ENCODE measurements at places on chromosomes 7 and 10.

GRCh38 chr7:47470567-47471357, 111.1 kb downstream of the TNS3 start:
- H3K4me3 ChIP-seq: no peak overlapping the region
- H3K4me1 ChIP-seq: peaks cover 19% of the 10 kb centered on the region
- no peak overlapping the region for H3K27ac ChIP-seq
- no peak for DNase-seq
- H3K27me3 ChIP-seq: no peaks in the 10 kb centered on the region

GRCh38 chr7:2009541-2010001, 223.2 kb downstream of the MAD1L1 start:
- H3K4me3 ChIP-seq: no peak overlapping the region
- H3K27ac ChIP-seq: no peak overlapping the region
- H3K4me1 ChIP-seq: no peaks in the 10 kb centered on the region
- H3K27me3 ChIP-seq: no peaks in the 10 kb centered on the region
- peaks cover 8% of the 10 kb centered on the region for H3K36me3 ChIP-seq
- DNase-seq: peak; percentile 44

DNA sequence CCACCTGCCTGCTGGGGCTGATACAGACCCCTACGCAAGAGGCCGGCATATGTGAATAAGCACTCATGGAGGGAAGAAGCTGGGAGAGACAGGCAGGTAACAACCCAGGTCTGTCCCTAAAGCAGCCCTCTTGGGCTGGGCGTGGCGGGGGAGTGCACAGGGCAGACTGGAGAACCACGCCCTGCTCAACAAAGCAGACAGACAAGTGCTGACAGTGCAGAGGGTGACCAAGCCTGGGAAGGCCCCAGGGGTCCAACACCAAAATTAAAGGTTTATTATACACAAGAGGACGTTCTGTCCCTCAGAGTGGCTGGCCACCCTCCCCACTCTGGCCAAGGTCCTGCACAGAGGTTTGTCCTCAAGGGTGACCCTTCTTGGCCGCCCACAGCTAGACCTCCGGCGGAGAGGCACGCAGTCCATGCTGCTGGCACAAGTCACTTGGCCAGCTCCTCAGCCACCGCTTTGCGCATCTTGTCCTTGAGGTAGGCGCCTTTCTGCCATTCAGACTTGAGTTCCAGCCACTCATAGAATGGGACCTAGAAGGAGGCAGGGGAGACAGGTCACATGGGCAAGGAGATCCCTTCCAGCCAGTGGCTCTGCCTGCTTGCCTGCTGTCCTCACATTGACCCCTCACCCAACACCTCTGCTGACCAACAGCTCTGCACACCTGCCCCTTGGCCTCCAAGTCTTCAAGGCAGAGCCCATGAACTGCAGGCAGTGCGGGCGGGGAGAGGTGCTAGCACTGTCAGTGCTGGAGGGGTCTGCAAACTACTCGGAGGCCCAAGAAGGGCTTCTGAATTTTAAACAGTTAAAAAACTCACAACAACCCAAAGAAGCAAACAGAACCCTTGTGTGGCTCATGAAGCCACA, 11.4 kb upstream of the NACAD start:
- no peak overlapping the region for H3K27ac ChIP-seq
- H3K27me3 ChIP-seq: no peaks in the 10 kb centered on the region
- no peak overlapping the region for H3K4me3 ChIP-seq
- peaks cover 73% of the 10 kb centered on the region for H3K36me3 ChIP-seq
- no peaks in the 10 kb centered on the region for H3K4me1 ChIP-seq

DNA sequence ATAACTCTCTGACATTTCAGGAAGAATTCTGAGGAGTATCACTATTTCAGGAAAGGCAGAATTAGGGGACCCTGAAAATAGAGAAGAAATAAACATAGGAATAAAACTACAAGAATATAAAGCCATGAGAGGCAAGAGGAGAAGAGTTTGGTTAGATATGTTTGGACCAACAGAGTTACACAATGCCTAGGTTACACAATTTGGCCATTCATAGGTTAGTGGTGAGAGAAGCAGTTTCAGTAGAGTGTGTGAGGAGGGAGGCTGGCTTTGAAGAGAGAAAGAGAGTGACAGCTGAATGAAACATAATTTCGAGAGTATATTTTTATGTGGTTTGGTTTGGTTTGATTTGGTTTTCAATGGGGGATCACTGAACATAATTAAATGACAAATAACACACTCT, 783.2 kb upstream of the LRRN3 start:
- no peaks in the 10 kb centered on the region for H3K27me3 ChIP-seq
- H3K27ac ChIP-seq: no peak overlapping the region
- no peak overlapping the region for H3K4me3 ChIP-seq
- H3K36me3 ChIP-seq: no peaks in the 10 kb centered on the region
- H3K4me1 ChIP-seq: no peaks in the 10 kb centered on the region

DNA sequence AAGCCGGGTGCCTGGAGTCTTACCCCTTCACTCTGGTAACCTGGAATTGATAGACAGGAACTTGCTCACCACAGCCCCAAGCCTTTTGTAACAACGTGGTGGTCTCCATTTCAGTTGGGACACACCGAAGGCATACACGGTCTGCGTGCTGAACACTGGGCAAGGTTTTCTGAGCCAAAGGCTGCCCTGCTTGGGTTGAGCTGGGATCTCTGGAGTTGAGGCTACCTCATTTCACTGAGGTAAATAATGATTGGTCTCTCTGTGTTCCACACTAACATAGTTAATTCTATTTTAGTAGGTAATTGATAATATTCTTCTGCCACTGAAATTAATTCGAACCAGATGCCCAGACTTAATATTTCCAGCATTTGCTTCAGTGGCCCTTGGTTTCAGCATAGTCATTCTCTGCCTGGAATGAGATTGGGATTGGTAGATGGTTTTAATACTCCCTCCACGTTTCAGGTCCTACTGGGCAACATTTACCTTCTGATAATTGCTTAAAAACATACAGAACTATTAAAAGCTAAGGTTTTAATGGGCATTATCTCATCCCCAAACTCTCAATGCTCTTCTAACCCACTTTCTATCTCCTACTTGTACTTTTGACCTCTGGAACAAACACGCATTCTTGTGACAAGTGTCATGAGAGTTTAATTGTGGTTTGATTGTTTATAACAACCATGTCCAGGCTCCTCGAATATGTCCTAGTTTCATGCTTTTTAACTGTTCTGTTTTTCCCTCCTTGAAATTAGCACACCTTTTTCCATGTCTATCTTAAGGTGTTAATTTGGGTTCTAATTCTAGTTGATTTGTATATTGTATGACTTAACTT, 202.3 kb upstream of the KLF6 start:
- no peaks in the 10 kb centered on the region for H3K36me3 ChIP-seq
- H3K4me3 ChIP-seq: no peak overlapping the region
- no peak overlapping the region for H3K27ac ChIP-seq
- DNase-seq: no peak
- H3K27me3 ChIP-seq: no peaks in the 10 kb centered on the region

DNA sequence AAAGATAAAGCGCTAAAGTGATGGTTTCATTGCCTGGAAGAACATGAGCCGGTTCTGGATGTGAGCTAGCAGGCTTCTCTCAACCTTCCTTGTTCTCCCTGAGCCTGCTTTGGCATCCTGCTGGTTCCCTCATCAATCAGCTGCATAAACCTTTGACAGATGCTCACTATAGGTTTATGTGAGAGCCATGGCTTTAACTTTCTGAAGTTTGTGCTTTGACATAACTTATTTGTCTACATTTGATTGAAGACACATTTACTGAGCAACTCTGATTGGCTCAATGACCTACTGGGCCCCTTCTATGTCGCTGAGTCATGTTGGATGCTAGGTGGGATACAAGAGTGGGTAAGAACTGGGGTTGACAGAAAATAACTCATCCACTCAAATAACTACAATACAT, 192.0 kb downstream of the ADAM12 start:
- H3K4me3 ChIP-seq: no peak overlapping the region
- no peaks in the 10 kb centered on the region for H3K27me3 ChIP-seq
- no peak overlapping the region for H3K27ac ChIP-seq
- no peak for DNase-seq

GRCh38 chr7:7662527-7662926, 22.0 kb downstream of the UMAD1 start:
- H3K36me3 ChIP-seq: no peaks in the 10 kb centered on the region
- no peaks in the 10 kb centered on the region for H3K27me3 ChIP-seq
- no peak overlapping the region for H3K27ac ChIP-seq

GRCh38 chr10:63628526-63629362, 107.5 kb downstream of the REEP3 start:
- peaks cover 40% of the 10 kb centered on the region for H3K4me1 ChIP-seq
- peak; percentile 65 for DNase-seq
- peak overlapping the region; percentile 67 for H3K4me3 ChIP-seq
- no peaks in the 10 kb centered on the region for H3K27me3 ChIP-seq

DNA sequence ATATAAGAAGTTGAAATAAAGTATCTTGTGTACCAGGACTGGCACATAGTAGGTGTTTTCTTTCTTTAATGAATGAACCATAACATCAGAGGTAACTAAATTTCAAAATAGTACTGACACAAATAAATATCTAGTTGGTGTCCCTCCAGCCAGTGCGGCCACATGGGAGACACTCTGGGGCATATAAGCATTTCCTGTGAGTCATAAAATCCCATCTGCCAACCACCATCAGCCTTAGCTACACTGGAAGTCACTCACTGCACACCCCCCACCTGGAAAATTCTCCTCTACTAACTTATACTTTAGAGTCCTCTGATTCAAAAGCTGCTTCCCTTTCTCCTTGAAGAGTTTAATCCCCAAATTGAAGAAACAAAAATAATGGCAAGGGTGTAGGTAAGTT, 32.5 kb downstream of the DYDC1 start:
- DNase-seq: no peak
- no peaks in the 10 kb centered on the region for H3K36me3 ChIP-seq
- no peak overlapping the region for H3K4me3 ChIP-seq
- no peaks in the 10 kb centered on the region for H3K4me1 ChIP-seq
- no peak overlapping the region for H3K27ac ChIP-seq
- H3K27me3 ChIP-seq: no peaks in the 10 kb centered on the region

DNA sequence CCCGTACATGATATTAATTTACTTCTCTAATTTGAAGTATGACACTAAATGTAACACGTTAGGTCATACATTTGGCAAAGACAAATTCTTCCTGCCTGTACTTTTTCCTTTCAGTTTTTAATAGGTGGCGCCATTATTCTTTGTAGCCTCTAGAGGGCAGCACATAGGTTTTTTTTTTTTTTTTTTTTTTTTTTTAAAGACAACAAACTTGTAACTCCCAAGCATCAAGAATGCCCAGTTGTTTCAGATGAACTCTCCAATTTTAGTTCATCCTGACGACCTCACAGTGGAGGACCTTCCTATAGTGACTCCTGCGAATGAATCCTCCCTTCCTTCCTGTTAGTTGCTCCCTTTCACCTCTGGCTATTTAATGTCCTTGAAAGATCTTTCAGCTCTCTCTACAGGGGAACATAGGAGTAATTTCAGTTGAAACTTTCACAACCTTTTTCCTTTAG, 139.3 kb upstream of the HDAC9 start:
- no peak for DNase-seq
- H3K27me3 ChIP-seq: no peaks in the 10 kb centered on the region
- H3K36me3 ChIP-seq: no peaks in the 10 kb centered on the region
- H3K27ac ChIP-seq: no peak overlapping the region

DNA sequence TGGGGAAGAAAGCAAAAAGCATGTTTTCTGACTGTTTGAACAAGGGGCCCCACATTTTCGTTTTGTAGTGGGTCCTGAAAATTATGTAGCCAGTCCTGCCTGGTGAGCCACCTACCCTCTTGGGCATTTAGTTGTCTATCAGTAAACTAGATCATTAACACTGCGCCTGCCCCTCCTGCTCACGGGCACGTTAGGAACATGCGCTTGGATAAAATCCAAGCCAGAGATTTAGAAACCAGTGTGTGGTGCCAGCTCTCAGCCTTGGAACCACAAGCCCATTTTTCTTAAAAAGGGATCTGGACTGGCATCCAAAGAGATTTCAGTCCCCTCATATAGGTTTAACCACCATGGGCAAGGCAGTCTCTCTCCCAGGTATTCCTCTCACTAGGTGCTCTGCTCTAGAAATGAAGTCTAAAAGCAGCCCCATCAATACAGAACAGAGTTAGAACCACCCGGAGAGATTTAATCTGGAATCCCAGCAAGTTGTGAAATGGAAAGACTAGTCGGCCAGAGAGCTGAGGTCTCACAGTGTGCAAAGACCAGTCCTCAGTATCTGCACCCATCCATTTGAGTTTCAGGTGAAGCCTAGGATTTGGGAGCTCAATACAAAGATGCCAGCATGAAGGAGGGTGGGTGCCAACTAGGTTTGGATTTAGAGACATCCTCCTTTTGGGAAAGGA, 123.9 kb upstream of the TCF7L2 start:
- no peak overlapping the region for H3K27ac ChIP-seq
- DNase-seq: no peak
- H3K4me3 ChIP-seq: no peak overlapping the region
- no peaks in the 10 kb centered on the region for H3K36me3 ChIP-seq
- H3K27me3 ChIP-seq: no peaks in the 10 kb centered on the region

DNA sequence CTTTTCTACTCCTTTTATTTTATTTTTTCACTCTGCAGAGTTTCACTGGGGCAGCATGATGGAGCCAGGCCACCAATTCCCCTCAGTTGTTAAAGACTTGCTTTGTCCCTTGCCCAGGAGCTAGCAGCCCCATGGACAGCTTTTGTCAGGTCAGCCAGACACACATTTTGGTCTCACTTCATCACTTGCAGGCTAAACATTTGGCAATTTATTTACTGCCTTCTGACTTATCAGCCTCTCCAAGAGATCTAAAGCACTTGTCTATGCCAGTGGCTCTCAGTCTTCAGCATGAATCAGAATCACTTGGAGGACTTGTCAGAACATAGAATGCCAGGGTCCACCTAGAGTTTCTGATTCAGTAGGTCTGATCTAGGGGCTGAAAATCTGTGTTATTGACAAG, 66.4 kb upstream of the GDF10 start:
- H3K36me3 ChIP-seq: no peaks in the 10 kb centered on the region
- H3K27me3 ChIP-seq: no peaks in the 10 kb centered on the region
- peaks cover 12% of the 10 kb centered on the region for H3K4me1 ChIP-seq

GRCh38 chr7:8042796-8043535, 74.4 kb downstream of the GLCCI1 start:
- H3K4me1 ChIP-seq: no peaks in the 10 kb centered on the region
- DNase-seq: no peak
- H3K27ac ChIP-seq: no peak overlapping the region
- peaks cover 7% of the 10 kb centered on the region for H3K36me3 ChIP-seq
- H3K27me3 ChIP-seq: no peaks in the 10 kb centered on the region
- no peak overlapping the region for H3K4me3 ChIP-seq

DNA sequence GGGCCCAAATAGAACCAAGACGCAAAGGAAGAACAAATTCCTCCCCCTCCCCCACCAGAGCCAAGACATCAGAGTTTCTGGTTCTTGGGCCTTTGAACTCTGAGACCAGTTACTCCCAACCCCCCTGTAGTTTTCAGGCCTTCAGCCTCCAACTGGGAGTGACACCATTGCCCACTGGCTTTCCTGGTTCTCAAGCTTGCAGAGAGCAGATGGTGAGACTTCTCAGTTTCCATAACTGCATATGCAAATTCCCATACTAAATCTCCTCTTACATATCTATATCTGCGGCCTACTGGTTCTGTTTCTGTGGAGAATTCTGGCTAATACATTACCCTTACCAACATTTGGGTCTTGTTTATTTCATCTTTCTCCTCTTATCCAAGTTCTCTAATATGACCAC, 762.9 kb downstream of the GRM8 start:
- H3K4me3 ChIP-seq: no peak overlapping the region
- no peak overlapping the region for H3K27ac ChIP-seq
- no peak for DNase-seq
- no peaks in the 10 kb centered on the region for H3K4me1 ChIP-seq
- no peaks in the 10 kb centered on the region for H3K36me3 ChIP-seq

Data from lower lobe of right lung (tissue), 2 donors.